Stimulated activated CD8-positive, alpha-beta memory T cell treated with anti-CD3 and anti-CD28 coated beads, Interleukin-15, amount 100 ng/mL, for 4 hours (primary cell): ENCODE measurements at places on chromosomes 3 and 15.

DNA sequence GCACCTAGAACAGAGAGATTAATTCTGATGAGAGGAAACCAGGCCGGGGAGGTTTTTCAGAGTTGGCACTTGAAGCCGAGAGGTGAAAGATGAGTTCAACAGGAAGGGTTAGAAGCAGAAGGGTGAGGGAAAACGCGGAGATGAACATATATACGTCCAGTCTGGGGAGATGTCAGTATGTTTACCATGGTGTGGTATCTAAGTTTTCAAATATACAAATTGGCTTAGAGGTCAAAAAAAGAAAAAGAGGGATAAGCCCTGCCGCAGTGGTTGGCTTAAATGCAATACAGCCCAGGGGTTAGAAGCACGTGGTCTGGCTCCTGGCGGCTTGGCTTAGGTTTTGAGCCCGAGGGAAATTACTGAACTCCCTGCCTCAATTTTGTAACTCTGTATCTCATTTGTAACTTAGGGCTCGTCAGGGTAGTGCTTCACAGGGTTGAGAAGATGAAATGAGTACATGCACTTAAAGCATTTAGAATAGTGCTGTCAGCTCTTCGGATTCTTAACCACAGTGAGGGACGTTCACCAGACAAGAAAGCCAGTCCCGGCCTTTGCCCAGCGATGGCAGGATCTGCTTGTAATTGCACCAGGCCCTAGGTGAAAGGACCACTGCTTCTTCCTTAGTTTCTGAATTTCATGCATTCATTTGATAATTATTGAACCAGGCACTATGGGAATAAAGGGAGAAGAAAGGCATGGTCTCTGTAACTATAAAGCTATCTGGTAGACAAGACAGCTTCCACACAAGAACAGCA lies 6.4 kb downstream of the HES1 start:
- no peak for DNase-seq

DNA sequence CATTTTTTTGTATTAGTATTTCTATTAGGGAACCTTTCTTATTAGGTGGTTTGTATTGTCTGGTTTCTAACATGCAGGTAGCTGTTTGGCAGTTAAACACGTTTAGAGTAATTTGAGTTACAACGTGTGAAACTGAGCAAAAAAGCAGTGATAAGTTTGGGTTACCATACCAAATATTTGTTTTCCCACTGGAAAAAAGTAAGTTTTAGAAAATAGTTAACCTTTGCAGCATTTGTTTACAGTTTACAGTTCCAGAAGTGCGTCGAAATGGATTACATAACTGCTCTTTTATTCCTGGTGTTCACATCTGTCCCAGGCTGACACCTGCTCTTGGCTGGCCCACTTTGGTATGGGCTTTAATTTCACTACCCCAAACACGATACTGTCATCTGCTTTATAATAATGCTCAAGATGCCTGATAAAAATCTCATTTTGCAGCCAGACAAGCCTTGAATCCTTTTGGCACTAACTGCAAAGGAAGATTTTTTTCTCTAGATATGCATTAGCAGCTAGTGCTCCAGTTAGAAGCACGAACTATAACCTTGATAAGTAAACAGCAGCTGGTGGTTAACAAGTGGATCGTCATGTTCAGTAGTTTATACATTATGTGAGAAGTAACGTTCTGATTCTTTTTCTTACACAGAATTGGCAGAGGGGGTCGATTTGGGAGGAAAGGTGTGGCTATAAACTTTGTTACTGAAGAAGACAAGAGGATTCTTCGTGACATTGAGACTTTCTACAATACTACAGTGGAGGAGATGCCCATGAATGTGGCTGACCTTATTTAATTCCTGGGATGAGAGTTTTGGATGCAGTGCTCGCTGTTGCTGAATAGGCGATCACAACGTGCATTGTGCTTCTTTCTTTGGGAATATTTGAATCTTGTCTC lies 5.3 kb downstream of the EIF4A2 start:
- no peak for DNase-seq

- DNase-seq = no peak
Observed at GRCh38 chr3:115513416-115513800, 109.9 kb upstream of the GAP43 start.

GRCh38 chr15:94069844-94070243 lies 161.5 kb upstream of the MCTP2 start:
- no peak for DNase-seq

DNA sequence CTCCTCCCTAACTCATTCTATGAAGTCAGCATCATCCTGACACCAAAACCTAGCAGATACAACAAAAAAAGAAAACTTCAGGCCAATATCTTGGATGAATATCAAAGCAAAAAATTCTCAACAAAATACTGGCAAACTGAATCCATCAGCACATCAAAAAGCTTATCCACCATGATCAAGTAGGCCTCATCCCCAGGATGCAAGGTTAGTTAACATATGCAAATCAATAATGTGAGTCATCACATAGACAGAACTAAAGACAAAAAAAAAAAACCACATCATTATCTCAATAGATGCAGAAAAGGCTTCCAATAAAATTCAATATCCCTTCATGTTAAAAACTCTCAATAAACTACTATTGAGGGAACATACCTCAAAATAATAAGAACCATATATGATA lies 306.8 kb upstream of the TMC3 start:
- no peak for DNase-seq

DNA sequence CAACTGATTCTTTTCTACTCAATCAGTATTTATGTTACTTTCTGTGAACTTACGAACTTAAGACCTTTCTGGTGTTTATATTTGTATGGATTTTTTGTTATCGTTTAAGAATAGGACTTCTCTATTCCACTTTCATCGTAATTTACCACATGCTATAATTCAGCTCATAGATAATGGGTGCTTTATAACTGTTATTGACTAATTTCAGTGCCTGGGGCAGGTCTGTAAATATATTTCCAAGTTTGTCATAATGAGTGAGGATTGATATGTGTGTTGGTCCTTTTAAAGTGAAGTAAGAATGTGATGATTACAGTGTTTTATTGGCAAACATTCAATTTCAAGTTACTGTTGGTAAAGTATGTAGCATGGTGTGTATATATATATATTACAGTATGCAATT lies 1.8 kb upstream of the NAALADL2 start:
- DNase-seq = no peak

DNA sequence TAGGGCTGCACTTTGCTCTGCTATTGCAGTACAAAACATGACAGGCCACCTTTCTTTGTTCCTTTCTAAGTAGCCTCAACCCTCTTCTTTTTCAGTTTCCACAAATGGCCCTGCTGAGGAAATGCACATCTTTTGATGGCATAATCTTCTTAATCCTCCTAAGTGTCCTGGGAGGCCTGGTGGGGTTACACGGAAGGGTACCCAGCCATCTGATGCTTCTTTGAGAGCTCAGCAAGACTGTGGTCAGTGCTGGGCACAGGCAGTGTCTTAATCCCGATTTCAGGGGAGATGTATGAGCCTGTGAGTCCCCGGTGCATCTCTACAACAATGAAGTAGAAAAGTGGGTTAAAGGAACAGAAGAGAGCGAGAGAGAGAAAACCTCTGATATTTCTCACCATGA lies 404.8 kb downstream of the GRM7 start:
- DNase-seq = no peak

DNA sequence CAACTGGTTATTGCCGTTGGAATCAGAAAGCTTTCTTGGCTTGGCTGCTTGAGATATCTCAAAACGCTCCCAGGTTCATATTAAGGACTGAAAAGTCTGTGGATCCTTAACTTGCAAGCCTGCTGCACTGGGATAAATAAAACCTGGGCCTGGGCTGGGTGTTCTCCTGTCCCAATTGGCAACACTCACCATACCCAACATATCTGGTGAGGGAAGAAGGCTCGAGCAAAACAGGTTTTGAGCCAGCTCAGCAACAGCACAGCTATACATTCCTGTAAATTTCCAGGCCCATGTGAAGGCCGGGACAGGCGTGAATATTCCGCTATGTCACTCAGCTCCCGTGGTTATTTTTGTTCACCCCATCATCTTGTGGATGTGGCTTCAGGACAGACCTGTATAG lies 169.0 kb upstream of the BCL6 start:
- no peak for DNase-seq

GRCh38 chr15:38685686-38686339 lies 121.2 kb upstream of the RASGRP1 start:
- DNase-seq = no peak

DNA sequence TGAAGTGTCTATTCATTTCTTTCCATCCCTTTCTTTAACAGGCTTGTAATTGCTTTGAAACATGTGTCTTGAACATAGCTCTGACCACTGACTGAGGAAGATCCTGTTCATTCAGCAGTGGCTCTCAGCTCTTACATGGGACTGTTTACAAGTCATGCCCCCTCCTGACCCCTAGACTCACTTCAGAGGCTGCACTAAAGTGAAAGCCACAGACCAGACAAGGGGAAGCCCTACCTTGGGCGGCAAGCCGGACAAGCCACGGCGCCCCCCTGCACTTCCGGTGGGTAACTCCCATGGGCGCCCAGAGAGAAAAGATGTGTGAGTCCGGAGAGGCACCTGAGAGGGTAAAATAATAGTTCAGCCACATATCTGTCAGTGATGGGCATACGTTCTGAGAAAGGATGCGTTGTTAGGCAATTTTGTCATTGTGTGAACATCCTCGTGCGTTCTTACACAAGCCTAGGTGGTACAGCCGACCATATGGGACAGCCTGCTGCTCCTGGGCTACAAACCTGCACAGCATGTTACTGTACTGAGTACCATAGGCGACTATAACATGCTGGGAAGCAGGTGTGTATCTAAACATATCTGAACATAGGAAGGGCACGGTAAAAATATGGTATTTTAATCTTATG lies 116.2 kb downstream of the CHSY1 start:
- no peak for DNase-seq

DNA sequence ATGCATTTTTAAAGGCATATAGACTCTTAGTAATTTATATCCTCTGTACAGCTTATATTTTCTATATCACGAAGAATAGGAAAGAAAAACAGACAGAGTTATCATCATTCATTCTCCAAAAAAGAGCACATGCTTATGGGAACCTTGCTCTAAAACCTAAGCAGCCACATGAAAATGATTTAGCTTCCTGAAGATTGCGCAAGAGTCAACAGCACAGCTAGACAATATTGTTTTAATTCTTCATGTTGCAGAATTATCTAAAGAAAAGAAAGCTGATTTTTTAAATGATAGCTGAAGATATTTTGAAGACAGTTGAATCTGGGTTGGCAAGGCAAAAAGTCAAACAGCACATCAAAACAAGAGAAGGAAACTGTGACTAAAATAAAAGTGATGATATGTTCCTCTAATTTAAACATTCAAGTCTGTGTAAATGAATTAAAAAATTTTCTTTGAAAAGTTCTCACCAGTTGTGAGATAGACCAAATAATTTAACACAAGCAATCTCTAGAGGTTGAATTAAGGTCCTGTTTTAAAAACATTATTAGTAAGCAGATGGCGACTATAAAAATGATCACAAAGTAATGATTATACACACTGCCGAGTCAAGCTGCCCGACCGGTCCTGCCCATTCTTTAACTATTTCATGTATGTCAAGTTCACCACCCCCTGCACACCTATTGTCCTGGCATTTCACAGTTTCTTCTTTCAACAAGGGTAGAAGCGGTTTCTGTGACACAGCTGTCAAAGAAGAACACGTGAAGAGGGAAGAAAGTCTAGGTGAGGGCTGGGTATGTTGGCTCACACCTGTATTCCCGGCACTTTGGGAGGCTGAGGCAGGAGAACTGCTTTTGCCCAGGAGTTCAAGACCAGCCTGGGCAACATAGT lies 74.2 kb upstream of the BHLHE40 start:
- DNase-seq = no peak

- no peak for DNase-seq
Observed at GRCh38 chr3:51997935-51998596, 2.4 kb upstream of the RPL29 start.

DNA sequence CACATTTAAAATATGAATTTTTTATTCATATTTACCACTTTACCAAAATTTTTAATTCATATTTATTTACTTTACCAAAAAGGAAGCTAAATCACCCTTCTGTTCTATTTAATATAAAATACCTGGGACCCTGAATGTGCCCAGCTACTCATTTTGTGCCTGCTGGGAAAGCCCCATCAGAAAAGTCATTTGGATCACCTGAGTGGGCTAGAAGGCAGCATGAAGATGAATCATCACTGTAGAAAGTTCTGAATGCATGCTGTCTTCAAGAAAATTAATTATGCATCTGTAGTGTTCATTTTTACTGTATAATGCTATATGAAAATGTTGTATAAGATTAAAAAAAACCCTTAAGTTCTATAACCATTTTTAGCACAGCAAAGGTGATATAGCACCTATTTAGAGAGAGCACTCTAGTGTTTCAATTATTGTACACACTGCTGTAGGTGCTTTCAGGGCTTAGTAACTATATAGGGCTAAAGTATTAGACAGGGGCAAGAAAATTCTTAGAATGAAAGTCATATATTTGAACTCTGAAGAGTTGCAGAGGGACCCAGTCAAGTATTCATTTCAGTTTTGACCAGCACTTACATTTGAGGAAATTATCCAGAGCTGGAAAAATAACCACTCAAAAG lies 175.1 kb downstream of the NFKBIZ start:
- DNase-seq = no peak

- DNase-seq = no peak
Observed at GRCh38 chr15:101531170-101531569, 41.7 kb upstream of the PCSK6 start.

DNA sequence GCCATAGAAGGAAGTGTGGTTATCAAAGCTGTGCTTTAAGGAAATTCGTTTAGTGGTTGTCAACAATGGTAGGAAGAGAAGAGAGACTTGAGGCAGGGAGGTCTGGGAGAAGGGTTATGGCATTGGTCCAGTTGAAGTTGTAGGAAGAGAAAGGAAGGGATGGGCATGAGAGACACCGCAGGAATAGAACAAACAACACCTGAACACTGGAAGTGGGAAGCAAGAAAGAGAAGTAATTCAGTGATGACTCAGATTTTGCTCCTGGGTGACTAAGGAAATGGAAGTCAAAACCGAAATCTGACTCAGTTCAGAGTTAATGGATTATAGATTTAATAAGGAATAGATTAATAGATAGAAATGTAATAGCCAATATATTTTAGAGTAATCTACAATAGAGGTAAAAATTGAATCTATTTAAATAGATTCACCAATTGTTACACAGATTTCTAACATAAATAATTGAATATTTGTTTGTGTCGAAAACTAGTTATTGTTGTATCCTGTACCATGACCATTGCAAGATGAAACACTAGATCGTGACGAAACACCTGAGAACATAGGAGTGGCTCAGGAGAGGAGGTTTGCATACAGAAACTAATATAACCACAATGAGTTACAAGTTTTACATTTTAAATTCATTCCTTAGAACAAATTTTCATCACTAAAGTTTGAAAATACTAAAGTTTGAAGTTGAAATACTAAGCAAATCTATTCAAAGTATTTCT lies 36.0 kb downstream of the THBS1 start:
- no peak for DNase-seq

GRCh38 chr3:133113927-133114597 lies 75.9 kb downstream of the TMEM108 start:
- no peak for DNase-seq
